Glomerular endothelial cell (primary cell): ENCODE measurements at places on chromosomes 4 and X. TPM values are rescaled to one million over a fixed set of nuclear protein-coding genes. Genes with fewer than 3 reads are reported as not detected.

GRCh38 chr4:176358083-176358469, 38.3 kb downstream of the SPCS3 start:
- no peak for DNase-seq

DNA sequence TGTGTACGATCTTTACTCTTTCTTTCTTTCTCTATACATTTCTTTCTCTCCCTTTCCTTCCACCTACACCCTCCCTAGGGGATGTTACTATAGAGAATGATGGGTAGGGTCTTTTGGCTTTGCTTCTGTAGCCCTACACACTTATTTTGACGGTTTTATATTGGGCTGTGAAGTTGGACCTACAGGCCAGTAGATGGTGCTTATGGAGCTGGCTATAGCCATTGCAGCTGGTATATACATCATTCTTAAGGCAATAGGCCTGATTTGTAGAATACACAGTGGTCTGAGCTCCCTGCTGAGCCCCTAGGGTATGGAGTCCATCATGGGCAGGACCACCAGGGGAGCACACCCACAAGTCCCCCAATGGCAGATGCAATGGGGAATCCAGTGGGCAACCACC, 1869.7 kb downstream of the STIM2 start:
- DNase-seq, result no peak

DNA sequence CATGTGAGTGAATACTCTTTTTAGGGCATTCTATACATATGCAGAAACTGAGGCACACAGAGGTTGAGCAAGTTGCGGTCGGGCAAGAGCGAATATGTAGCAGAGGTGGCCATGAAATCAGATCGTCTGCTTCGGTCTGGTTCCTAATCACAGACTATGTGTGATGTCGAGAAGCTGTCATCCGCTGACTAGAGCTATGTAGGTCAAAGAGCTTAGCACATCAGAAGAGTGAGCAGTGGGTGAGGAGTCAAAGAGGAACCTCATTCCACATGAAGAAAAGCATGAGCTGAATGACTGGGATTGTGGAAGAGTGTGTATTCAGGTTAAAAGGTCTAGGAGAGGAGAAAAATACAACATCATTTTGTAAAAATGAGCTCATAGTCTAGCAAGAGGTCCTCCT, 19.0 kb downstream of the GAB3 start:
- no peak for DNase-seq

The TREX2 gene
- 1.4 and 3.2 TPM in 2 replicates for total RNA-seq

The RASSF6 gene
- total RNA-seq, result 0.24 TPM in 1 of 2 replicates, not detected in the other

- no peak for DNase-seq
Observed at GRCh38 chr4:151960449-151961230, 199.8 kb upstream of the GATB start.

The MAGEB17 gene
- 0.18 TPM in 1 of 2 replicates, not detected in the other for total RNA-seq

The NAP1L5 gene
- 2.8 and 5.5 TPM in 2 replicates for total RNA-seq

GRCh38 chr4:8108991-8109390, 49.6 kb downstream of the ABLIM2 start:
- DNase-seq, result no peak

The F11 gene
- total RNA-seq, result not detected in 2 replicates

DNA sequence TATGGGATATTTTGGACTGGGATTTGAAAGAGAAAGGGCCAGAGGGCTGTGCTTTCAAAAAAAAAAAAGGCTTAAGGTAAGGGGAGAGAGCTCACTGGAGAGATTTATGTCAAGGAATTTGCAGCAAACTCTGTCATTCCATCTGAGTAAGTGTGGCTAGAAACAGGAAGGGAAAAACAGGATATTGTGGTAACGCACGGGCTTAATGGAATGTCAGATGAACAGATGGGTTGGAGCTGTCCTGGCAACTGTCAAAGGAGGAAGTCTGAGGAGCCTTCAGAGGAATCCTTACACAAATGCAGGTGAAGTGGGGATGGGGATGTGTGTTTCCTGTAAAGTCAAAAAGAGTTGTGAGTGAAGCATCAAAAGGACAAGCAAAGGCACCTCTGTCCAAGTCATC, 15.1 kb upstream of the NKX3-2 start:
- DNase-seq, result no peak

The TRAM1L1 gene
- 1.4 and 3.7 TPM in 2 replicates for total RNA-seq

DNA sequence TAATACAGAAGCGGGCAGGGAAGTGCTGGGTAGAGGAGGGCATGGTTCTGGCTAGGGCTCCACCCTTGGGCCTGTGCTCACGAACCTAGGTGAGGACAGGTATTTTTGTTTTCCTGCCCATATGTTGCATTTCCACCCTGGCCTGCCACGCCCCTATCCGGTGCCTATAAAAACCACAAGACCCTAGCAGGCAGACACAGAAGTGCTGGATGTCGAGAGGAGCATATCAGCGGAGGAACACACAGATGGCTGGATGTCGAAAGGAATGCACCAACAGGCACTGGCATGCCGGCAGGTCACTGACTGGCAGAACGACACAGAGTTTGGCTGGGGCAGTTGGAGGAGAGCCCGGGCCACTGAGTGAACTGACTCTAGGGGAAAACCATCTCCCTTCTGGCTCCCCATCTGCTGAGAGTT, 316.6 kb upstream of the BOD1L1 start:
- DNase-seq, result no peak

GRCh38 chr4:22515888-22516541, at the start of gene ADGRA3:
Gene ADGRA3, minus strand, starts transcription at chr4:22516066. Its CDS starts 282 bp downstream, at chr4:22515784.
- DNase-seq, result no peak

- DNase-seq, result no peak
Observed at GRCh38 chr4:156329779-156330178, 376.1 kb upstream of the CTSO start.

DNA sequence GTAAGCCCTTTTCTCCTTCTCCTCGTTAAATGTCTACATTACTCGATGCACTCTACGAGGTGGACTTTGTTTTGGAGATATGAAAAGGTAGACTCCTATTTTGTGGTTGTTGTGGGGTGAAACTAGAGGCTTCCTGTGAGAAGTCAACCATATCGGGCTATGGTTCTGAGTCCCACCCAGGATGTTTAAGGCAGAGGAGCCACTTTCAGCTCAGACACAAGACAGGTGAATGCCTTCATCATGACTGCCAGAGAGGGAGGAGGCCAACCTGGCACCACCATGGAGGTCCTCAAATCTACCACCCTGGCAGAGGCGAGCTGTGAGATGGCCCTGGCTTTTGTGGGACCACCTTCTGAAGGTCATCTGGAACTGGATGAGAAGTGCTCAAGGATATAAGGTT, 154.4 kb upstream of the KLF3 start:
- DNase-seq, result no peak

- DNase-seq, result no peak
Observed at GRCh38 chrX:39614680-39614998, 483.1 kb downstream of the BCOR start.

GRCh38 chrX:2820136-2820771, 8.5 kb upstream of the GYG2 start:
- DNase-seq, result no peak

DNA sequence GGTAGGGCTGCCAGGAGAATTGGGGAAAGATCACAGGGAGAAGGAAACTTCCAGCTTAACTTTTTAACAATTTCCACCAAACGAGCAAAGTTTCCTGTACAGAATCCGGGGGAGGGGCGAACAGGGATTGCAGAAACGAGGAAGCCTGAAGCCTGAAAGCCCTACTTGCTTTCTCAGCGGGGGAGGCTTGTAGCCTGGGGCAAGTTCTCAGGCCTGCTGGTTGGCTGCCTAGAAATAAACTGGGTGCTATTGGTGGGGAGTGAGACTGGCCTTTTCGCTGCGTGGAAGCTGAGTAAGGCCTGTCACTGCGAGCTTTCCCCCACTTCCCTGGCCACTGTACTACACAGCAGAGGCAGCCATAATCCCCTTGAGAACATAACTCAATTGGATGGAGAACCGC, 110.8 kb upstream of the ATP8A1 start:
- no peak for DNase-seq

- DNase-seq, result no peak
Observed at GRCh38 chr4:135694066-135694465, 1492.5 kb upstream of the PABPC4L start.

DNA sequence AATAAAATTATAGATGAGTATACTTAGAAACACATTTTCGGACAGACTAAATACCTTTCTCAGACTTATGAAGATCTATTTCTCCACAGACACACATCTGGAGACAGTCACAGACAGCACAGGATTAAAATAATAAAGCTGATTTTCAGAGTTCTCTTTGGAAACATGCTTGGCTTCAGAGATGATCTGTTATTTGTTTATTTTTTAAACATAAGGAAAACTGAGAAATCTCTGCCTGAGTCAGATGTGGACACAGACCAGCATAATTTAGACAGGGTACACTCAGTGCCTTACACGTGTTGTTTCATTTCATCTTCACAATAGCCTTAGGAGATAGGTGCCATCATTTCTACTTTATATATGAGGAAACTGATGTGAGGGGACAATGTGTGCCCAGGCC, 92.1 kb downstream of the SLC9A7 start:
- DNase-seq, result no peak

GRCh38 chrX:107199491-107199890, 6.7 kb downstream of the NUP62CL start:
- no peak for DNase-seq

DNA sequence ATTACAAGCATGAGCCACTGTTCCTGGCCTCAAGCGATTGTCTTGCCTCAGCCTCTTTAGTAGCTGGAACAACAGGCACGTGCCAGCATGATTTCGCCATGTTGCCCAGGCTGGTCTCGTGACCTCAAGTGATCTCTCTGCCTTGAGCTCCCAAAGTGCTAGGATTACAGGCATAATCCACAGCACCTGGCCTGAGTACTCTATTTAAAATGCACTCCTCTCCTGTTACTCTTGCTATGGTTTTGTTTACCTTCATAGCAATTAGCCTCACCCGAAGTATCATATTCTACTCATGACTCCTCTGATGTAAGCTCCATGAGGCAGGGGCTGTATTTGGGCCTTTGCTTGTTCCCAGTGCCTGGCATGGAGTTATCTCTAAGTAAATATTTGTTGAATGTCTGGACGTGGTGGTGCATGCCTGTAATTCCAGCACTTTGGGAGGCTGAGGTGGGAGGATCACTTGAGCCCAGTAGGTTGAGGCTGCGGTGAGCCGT, 92.5 kb upstream of the SLC34A2 start:
- DNase-seq, result no peak

The ARHGAP6 gene
- 1.5 and 1.7 TPM in 2 replicates for total RNA-seq

- no peak for DNase-seq
Observed at GRCh38 chrX:66004928-66005829, 34.7 kb downstream of the VSIG4 start.

The NONO gene
- total RNA-seq, result 309 and 314 TPM in 2 replicates

The MUC7 gene
- total RNA-seq, result not detected in 2 replicates

The DMP1 gene
- not detected in 2 replicates for total RNA-seq

- no peak for DNase-seq
Observed at GRCh38 chr4:53713296-53713695, 122.0 kb upstream of the LNX1 start.

The TLR8 gene
- not detected in 2 replicates for total RNA-seq

The CITED1 gene
- total RNA-seq, result 0.29 TPM in 1 of 2 replicates, not detected in the other

The NEIL3 gene
- total RNA-seq, result 1.6 and 3.3 TPM in 2 replicates

The MAOA gene
- 7.5 and 11.8 TPM in 2 replicates for total RNA-seq
